Vein endothelial cell (primary cell): ENCODE measurements at places on chromosomes 13 and 19. TPM values are rescaled to one million over a fixed set of nuclear protein-coding genes. Genes with fewer than 3 reads are reported as not detected.

CCDC70 gene
- total RNA-seq, result not detected in 2 replicates

TSHZ3 gene
- 0.65 and 3.3 TPM in 2 replicates for total RNA-seq

SHD gene
- not detected in 2 replicates for total RNA-seq

TNNT1 gene
- total RNA-seq, result not detected in 2 replicates

BEST2 gene
- not detected in 2 replicates for total RNA-seq

GIPC3 gene
- 1.1 and 1.3 TPM in 2 replicates for total RNA-seq

ZNF844 gene
- total RNA-seq, result 1.6 and 4.2 TPM in 2 replicates
